ENCODE measurements at places on chromosomes 12 and 14.
A peak's percentile ranks its signal among the peaks of the same experiment; 100 is the strongest.

- DNase-seq: no peak
Observed at GRCh38 chr12:30934811-30935210, 8.3 kb downstream of the TSPAN11 start.

DNA sequence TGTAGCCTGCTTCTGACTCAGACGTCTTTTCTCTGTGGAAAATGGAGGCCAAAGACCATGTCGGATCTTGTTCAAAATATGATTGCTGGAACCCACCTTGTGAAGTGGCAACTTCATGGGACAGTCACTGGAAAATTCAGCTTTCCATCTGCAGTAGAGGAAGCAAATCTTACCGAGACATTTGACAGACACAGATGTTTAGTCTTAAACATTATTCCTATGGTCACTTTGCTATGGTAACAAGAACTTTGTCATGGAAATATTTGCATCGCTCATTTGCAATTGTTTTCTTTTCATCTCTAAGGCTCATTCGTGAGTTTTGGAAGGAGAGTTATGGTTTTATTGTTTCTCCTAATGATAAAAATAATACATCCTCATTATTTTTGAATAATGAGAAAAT is 98.3 kb upstream of the HIF1A start:
- no peak for DNase-seq

- DNase-seq: no peak
Observed at GRCh38 chr14:105846312-105846711, 319.9 kb downstream of the TMEM121 start.

DNA sequence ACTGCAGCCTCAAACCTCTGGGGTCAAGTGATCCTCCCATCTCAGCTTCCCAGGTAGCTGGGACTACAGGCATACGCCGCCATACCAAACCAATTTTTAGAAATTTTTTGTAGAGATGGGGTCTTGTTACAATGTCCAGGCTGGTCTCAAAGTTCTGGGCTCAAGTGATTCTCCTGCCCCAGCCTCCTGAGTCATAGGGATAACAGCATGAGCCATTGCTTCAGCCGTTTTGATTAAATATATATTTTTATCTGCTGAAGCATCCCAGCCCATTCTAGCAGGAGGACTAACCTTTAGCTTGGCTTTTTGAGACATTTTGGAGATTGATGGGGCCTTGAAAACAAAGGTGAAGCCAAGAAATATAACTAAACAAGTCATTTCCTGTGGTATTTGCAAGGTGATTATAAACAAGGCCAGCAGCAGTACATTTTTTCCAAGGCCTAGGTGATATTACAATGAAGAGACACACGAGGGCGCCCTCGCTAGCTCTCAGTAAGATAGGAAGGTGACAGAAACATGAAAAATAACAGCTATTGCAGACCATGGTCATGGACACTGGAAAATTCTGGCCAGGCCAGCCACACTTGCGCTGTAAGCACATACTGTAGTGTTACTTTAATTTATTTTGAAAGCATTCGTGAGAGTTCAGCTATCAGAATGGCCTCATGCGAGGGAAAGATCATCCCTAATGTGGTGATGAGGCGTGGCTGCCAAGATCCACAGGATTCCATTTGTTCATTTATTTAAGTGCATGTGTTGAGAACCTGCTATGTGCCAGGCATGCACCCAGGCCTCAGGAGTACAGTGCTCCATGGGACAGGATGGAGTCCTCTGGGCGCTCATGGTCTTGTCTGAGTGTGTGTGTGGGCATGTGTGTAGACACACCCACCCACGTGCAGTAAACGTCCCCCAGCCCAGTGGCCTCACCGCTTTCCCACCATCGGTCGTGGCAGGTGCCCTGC is 63.5 kb downstream of the DGLUCY start:
- peak; percentile 79 for DNase-seq

DNA sequence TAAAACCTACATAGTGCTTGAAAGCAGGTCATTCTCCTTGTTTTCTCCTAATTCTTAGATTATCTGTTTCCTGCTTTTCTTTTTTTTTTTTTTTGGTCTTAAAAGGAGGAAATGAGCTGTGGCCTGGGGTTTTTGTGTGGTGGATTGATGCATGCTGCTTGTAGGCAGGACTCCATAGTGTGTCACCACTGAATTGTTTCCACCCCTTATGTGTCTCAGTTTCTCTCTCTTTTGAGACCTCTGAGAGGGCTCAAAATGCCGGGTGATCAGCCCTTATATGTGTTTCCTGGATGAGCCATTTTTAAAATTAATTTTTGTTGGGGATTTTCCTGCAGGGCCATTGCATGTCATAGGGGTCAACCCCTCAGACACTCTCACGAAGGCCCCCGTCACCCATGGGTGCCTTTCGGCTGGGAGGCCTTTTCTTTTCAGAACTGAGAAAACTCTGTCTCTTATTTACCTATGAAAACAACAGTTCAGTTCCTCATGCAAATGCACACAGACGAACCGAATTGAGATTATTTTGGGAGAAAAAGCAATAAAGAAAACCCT is 32.0 kb upstream of the LRRK2 start:
- no peak for DNase-seq

- DNase-seq: no peak
Observed at GRCh38 chr12:6333566-6333965, 8.3 kb downstream of the TNFRSF1A start.

GRCh38 chr14:62179367-62180018 is 417.3 kb downstream of the SNAPC1 start:
- DNase-seq: peak; percentile 34

DNA sequence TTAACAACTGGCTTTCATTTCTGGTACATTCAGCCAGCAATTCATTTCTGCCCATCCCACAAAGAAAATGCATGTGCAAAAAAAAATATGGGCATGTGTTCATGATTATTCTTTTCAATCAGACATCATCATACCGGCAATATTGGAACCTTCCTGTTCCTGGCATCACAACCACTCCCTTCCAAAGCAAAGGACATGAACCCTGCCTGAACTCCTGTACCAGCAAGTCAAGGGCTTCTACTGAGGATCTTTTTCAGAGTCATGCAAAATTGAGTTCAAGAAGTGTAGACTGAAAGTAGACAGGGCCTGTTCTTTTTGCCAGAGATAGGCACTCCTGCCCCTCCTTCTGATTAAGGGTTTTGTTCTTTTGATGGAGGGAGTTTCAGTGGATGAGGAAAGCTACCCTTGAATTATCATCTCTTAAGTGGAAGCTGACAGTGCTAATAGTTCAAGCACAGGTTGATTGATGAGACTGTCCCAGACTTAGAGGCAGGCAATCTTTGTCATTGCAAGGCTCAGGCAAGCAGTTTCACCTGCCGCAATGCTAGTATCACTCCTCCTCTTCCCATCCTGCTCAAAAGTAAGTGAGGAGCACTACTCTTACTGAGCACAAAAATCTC is 22.3 kb upstream of the DIO2 start:
- no peak for DNase-seq

DNA sequence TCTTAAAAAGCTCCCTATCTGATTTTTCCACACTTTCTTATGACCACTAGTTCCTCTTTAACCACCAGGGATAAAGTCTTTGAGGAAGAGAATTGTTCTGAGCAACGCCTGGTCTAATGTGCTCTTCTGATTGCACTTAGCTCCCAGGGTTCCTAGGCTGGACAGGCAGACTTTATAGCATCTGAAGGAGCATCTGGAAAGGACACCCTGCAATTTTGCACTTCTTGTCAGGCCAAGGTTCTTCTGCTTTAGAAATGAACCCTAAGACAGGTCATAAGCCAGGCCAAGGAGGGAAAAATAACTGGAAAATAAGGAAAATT is 126.3 kb downstream of the KTN1 start:
- no peak for DNase-seq

DNA sequence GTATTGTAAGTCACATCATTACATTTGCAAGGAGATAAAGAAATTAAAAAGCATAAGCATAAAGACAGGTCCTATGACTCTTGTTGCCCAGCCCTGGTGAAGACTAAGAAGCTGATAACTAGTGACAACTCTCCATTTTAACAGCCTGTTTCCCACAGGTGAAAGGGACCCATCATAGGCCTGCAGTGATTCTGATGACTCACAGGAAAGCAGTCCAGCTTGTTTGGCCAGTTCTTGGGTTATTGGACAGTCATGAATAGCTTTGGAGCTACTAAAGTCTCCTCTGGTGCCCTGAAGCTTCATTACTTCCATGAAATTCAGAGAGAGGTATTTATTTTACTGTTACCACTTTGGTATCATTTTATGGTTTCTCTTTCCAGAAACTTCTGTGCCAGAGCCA is 55.5 kb upstream of the DYRK2 start:
- no peak for DNase-seq

DNA sequence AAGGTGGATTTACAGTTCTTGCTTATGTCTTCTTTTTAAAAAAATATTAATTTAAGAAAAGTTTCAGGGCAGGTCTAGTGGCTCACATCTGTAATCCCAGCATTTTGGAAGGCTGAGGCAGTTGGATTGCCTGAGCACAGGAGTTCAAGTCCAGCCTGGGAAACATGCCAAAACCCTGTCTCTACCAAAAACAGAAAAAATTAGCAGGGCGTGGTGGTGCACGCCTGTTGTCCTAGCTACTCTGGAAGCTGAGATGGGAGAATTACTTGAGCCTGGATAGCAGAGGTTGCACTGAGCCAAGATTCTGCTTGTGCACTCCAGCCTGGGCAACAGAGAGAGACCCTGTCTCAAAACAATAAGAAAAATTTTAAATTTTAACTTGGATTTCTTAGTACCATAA is 5.4 kb upstream of the TAS2R46 start:
- no peak for DNase-seq
